Activated naive CD8-positive, alpha-beta T cell treated with anti-CD3 and anti-CD28 coated beads, Interleukin-2, amount 50 U/mL, for 16 hours (primary cell): ENCODE measurements at places on chromosomes 6 and 20.

DNA sequence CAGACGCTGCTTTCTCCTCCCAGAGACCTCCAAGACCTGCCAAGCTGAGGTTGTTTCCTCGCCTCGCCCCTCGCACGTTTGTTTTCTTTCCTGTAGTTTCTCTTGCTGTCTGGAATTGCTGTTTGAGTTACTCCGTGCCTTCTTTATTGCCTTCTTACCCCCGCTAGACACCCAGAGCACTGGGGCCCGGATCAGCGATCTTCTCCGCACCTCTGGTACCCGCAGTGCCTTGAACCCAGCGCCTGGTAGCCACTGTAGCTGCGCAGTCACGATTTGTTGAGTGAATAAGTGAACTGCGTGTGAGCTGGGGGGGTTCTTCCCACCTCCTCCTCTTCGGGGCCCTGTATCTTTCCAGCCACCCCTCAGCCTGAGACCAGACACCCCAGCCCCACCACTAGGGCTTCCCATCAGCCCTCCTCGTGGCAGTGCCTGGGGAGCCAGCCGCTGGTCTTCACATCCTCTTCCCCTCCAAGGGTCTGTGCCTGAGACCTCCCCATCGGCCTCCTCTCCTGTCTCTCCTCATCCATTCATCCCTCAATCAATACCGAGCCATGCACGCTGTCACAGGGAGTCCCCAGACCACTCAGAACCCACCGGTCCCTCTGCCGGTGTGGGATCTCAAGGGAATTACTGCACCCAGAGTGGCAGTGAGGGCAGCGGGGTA is 849 bp upstream of the BMP7 start:
- DNase-seq, result no peak

- no peak for DNase-seq
These were observed 69.9 kb downstream of the PPP1R14C start for GRCh38 chr6:150212778-150213177.

DNA sequence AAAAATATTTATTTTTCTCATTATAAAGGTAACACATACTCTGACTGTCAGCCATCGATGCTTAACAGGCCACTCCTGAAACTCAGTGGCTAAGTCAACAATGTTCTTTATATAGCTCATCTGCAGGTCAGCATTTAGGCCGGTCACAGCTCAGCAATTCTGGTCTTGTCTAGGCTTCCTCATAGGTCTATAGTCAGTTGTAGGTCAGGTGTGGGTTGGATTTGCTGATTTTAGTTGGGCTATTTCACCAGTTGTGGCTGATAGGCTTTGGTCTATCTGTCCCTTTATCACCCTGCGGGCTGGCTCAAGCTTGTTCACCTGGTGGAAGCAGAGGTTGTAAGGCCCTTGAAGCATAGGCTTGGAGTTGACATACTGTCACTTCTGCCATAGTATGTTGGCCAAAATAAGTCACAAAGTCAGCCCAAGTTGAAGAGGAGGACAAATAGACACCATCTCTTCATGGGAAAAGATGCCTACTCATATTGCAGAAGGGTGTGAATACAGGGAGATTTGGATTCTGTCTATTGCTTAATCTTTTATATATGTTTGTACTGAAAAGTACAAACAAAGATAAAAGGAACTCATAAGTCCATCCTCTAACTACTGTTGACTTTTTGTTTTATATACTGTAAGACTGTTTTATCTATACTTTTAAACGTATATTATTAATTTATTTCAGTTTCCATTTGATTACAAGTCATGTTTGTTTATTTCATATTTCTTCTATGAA is 75.0 kb downstream of the BCKDHB start:
- no peak for DNase-seq

- no peak for DNase-seq
These were observed 856.9 kb downstream of the EYS start for GRCh38 chr6:64850121-64850520.

- no peak for DNase-seq
These were observed 5.1 kb downstream of the CDKAL1 start for GRCh38 chr6:20539387-20539786.

- no peak for DNase-seq
These were observed 41.1 kb downstream of the TFAP2A start for GRCh38 chr6:10373642-10374359.

DNA sequence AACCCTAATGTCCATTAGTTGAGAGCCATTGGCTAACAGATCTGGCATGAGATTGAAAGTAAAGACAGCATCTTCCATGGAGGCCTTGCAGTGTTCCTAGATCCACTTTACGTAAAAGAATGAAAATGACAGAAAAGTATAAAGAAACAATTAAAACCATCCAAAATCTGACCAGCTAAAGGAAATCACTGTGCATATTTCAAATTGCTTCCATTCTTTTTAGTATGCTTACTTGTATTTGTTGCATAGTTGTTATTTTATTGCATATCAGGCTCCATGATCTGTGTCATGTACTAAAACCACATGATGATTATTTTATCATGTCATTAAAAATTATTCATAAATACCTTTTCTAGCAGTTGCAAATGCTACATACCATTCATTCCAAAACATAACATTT is 67.9 kb downstream of the GCLC start:
- DNase-seq, result no peak

DNA sequence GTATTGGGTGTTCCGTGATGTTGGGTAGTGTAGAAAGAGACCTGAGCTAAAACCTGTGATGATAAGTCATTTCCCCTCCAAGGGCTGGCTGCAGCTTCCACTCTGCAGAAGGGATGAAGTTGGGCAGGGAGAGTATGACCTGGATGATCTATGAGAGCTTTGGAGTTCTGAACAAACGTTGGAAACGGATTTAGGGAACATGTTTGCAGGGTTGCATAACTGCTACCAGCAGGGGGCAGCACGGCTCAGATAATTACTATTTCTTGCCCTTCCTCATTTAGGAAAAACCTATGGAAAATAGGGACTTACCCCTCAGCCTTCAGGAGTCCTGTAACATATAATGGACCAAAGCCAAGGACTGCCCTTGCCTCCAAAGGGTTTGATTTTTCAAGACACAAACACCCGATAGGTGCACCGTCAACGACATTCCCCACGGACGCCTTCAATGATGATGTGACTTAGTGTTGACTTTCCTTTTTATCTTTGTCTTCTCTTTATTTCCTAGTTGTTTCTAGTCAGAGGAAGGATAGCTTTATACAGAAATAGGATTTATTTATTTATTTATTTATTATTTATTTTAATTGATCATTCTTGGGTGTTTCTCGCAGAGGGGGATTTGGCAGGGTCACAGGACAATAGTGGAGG is 164.9 kb upstream of the SASH1 start:
- no peak for DNase-seq

GRCh38 chr6:36399970-36400369 is 12.5 kb upstream of the ETV7 start:
- DNase-seq, result no peak

GRCh38 chr6:43891072-43891870 is 121.3 kb downstream of the VEGFA start:
- no peak for DNase-seq

DNA sequence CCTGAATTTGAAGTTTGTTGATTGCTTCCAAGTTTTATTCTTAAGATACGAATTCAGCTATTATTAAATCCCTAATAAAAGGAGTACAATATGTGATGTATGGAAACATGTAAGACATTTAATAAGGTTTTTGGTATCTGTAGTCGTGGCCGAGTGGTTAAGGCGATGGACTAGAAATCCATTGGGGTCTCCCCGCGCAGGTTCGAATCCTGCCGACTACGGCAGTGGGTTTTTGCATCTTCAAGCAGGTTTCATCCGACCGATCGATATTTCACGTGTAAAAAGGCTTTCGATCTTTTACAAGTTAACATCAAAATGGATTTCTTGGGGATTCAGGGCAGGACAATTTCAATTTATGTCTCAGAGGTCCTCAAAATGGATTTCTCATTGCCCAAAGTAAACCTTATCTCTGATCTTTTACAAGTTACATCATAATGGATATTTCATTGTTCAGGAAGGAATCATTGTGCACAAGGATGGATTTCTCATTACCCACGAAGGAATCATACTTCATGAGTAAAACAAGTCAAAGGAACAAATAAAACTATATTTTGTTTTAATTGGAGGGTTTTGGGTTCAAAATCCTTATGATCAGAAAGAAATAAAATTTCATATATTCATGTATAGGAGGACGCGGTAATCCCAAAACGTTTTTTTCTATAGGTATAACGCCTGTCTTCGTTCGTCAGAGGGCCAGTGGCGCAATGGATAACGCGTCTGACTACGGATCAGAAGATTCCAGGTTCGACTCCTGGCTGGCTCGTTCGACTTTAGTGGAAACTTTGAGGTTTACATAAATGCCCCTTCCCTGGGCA is 37.3 kb upstream of the BTN3A2 start:
- DNase-seq, result no peak

DNA sequence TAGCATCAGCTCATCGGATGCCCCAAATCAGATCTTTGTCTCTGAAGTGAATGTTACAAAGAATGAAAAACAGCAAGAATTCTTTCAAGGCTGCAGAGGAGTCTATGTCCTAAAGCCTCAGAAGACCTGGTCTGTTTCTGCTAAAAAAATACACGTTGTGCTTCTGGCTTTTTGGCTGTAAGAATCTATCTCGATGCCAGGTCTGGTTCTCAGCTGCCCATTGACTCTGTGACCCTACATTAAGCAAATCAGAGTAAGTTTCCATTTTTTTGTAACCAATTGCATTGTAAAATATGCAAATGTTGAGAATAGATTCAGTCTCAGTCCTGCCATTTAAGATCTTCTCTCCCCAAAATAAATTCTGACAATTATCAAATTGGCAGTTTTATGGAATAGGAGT is 705.4 kb downstream of the RFPL4B start:
- DNase-seq, result no peak

DNA sequence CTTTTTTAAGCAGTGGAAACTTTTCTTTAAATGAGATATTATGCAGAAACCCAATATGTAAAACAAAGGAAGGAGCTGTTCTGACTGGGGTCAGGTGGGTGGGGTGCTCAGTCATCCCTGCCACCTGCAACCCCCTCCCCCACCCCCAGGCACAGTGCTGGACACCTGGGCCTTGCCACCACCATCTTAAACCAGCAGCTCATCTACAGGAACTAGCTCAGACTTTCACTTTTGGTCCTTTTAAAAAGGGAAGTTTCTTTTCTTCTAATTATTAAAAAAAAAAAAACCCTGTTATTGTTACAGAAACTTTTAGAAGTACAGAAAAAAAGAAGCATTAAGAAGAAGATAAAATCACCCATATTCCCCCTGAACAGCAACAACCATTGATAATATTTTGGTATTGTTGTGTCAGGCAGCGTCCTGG is 37.1 kb downstream of the PPP1R16B start:
- peak; percentile 42 for DNase-seq

GRCh38 chr6:15351631-15352030 is 105.8 kb downstream of the JARID2 start:
- no peak for DNase-seq

GRCh38 chr20:60292001-60292520 is 333.8 kb downstream of the CDH26 start:
- no peak for DNase-seq

DNA sequence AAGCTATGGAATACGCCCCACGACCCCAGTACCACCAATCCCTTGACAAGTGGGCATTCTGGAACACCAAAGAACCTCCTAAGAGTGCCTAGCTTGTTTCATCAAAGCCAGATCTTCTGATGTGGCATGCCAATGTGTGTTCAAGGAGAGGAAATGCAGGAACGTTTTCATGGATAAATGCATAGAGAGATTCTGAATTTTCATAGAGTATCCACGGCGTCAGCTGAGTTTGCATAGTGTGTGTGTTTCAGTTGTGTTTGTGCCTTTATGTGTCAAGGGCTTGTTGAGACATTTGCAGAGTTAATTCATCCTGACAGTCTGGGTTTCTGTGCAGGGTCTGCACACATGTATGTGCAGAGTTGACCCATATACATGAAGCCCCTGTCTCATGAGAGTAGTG is 172.7 kb upstream of the LRFN2 start:
- DNase-seq, result no peak

- DNase-seq, result no peak
These were observed 122.8 kb upstream of the BCLAF1 start for GRCh38 chr6:136412410-136412809.

DNA sequence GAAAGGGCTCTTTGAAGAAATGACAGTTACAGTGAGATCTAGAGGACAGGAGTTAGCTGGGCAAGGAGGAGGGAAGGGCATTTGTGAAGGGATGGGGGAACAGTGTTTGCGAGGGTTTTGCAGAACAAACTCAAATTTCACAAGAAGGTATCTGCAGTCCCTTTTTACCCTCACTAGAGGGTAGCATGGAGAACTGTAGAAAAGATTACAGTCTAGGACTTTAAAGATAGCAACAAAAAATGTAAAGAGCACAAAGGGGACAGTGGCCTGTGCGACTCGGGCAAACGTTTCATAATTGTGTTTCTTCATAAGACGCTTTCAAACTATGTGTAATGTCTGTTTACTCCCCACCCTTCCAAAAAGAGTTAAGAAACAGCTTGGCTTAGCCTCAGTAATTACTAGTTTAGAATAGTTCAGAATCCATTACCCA is 21.2 kb upstream of the ASXL1 start:
- DNase-seq, result no peak

DNA sequence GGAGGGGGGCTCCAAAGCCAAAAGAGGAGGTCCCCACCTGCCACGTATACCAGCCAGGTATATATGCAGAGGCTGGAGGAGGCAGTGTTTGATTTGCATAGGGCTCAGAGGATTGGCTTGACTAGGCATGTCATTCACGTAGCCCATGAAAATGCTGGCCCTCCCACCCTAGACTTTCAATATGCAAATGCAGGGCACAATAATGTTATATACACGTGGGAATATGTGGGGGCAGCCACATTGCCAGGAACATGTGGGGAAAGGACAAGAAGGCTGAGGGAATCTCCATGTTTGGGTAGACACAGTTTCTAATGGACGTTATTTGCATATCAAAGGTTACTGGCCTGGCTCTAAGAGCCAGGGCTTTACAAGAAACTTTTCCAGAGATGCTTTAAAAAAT is 301.8 kb downstream of the FARS2 start:
- no peak for DNase-seq

- DNase-seq, result no peak
These were observed 14.0 kb upstream of the KIF3B start for GRCh38 chr20:32263398-32263954.

DNA sequence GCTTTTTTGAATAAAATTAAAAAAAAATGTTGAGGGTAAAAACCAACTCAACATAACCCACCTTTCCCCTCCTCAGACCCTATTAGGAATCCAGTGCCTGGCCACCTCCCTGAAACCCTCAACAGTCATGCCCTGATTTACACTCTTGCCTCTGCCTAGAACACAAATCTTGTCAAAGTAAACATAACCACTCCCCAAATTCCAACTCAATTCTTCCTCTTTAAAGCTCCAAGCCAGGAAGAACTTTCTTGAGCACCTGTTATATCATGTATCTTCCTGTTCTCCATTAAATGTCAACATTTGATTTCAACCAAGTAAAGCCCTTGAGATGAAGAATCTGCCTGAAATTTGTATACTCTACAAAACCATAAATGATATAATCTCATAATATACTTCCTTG is 198.0 kb upstream of the SHLD1 start:
- DNase-seq, result no peak

DNA sequence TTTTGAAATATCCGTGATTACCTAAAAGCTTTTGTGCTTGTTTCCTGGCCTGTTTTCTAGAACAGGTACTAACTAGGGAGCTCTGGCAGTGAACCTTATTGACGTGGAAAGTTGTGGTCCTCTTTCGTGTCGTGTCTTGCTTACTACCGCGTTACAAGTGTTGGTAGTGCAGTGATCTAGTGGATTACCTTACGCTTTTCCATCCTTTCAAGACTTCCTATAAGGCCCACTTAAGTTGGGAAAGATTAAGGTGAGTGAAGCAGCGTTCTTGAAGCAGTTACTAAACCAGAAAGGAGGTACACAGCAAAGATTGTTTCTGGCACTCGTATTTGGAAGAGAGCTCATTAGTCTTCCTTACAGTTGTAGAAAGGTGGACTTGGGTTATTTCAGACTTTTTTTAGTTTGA is 1.9 kb downstream of the PNRC1 start:
- no peak for DNase-seq
